Osteocyte (in vitro differentiated cells): ENCODE measurements at places on chromosomes 16 and 17. TPM values are rescaled to one million over a fixed set of nuclear protein-coding genes. Genes with fewer than 3 reads are reported as not detected.

Gene FBXW10
- not detected in 2 replicates for total RNA-seq

Gene METRN
- 48.2 and 49.7 TPM in 2 replicates for total RNA-seq

Gene CHRNB1
- total RNA-seq, result 9.3 and 11.0 TPM in 2 replicates

Gene GP1BA
- total RNA-seq, result not detected in 2 replicates

Gene MIS12
- total RNA-seq, result 20.1 and 21.3 TPM in 2 replicates

Gene COIL
- total RNA-seq, result 14.9 and 15.2 TPM in 2 replicates

Gene ARL16
- total RNA-seq, result 41.7 and 46.3 TPM in 2 replicates

Gene TBX21
- not detected in 2 replicates for total RNA-seq

Gene CAMKK1
- 1.3 and 1.8 TPM in 2 replicates for total RNA-seq

DNA sequence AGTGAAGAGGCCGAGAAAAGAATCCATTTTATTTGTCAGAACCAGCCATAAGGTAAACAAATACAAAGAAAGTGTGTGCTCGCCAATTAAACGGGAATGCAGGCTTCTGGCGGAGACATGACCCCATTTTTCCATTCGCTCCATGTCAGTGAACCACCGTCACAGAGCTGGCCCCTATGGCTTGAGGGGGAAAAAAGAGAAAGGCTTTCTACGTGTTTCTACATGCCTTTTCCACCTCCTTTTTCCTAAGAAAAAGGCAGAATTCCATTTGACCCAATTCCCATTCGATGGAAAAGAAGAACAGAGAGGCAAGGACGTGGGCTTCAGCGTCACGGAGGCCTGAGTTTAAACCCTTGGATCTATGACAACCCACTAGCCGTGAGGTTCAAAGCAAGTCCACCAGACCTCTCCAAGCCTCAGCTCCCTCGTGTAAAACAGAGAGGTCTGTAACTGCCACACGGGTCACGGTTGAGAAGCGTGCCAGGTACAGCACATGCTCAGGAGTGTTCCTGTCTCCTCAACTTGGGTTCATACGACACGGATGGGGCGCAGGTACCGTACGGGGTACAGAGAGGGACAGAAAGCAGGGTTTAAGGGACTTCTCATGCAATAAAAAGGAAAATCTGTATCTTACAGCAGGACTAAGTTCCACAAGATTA, 91.9 kb downstream of the NXN start:
- H3K27me3 ChIP-seq, result no peaks in the 10 kb centered on the region
- H3K4me1 ChIP-seq, result peaks cover 66% of the 10 kb centered on the region
- H3K27ac ChIP-seq, result peak overlapping the region; percentile 89
- DNase-seq, result no peak

GRCh38 chr17:75411328-75412067, 6.0 kb upstream of the GRB2 start:
- DNase-seq, result no peak
- H3K27me3 ChIP-seq, result peaks cover 34% of the 10 kb centered on the region
- no peak overlapping the region for H3K27ac ChIP-seq
- no peak overlapping the region for H3K4me3 ChIP-seq
- H3K4me1 ChIP-seq, result peaks cover 12% of the 10 kb centered on the region

DNA sequence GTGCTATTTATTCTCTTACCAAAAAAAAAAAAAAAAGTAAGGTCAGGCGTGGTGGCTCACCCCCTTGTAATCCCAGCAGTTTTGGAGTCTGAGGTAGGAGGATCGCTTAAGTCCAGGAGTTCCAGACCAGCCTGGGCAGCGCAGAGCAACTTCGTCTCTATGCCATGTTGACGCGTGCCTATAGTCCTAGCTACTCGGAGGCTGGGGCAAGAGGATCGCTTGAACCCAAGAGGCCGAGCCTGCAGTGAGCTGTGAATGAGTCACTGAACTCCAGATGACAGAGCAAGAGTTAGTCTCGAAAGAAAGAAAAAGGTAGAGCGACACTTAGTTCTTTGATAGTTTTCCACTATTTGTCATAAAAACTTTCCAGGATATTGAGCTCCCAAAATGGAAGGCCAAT, 1.4 kb upstream of the TENT4B start:
- H3K4me1 ChIP-seq, result peaks cover 30% of the 10 kb centered on the region
- peak overlapping the region; percentile 74 for H3K4me3 ChIP-seq
- no peak for DNase-seq
- no peaks in the 10 kb centered on the region for H3K27me3 ChIP-seq

DNA sequence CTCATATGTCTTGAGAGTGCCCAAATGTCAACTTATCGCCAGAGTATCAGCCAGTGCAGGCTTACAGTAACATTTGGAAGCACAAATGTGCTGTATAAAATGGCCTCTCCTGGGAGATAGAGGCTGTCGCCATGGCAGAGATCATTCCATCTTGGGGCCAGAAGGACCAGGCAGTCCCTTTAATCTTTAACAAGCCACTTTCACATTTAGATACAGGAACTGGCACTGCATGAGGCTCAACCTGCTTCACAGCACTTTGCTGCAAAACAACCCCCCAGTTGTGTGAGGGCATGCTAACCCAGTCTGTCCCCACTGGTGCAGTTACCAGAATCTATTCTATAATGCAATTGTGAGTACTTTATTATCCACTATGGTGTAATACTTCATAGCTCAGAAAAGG, 4.7 kb upstream of the RFFL start:
- no peaks in the 10 kb centered on the region for H3K27me3 ChIP-seq
- no peak overlapping the region for H3K27ac ChIP-seq
- H3K4me3 ChIP-seq, result no peak overlapping the region
- no peak for DNase-seq

DNA sequence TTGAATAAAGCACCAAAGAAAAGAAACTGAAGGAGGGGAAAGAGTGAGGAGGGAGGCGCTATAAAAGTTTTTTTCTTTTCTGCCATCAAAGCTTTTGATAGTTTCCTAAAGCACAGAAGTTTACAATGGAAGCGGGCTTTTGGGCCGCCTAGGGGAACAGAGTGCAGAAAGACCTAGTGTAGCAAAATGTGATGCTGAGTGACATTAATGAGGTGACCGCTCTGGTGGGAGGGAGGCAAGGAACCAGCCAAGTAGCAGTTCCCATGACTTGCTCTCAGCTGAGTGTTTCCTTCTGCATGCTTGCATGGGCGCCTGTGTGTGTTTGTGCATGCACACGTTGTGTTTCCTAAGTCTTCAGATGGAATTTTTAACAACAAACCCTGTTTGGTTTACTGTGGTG, 15.5 kb downstream of the MSI2 start:
- peaks cover 2% of the 10 kb centered on the region for H3K4me1 ChIP-seq
- H3K27me3 ChIP-seq, result no peaks in the 10 kb centered on the region
- H3K27ac ChIP-seq, result no peak overlapping the region
- DNase-seq, result no peak
- H3K36me3 ChIP-seq, result peaks cover 64% of the 10 kb centered on the region

GRCh38 chr17:77897741-77898301, 60.7 kb upstream of the TNRC6C start:
- no peaks in the 10 kb centered on the region for H3K36me3 ChIP-seq
- peaks cover 25% of the 10 kb centered on the region for H3K27me3 ChIP-seq
- no peaks in the 10 kb centered on the region for H3K4me1 ChIP-seq
- no peak overlapping the region for H3K27ac ChIP-seq

GRCh38 chr16:53506254-53506653, 3.2 kb upstream of the AKTIP start:
- no peak for DNase-seq
- H3K4me3 ChIP-seq, result no peak overlapping the region
- no peaks in the 10 kb centered on the region for H3K27me3 ChIP-seq
- no peaks in the 10 kb centered on the region for H3K36me3 ChIP-seq
- H3K27ac ChIP-seq, result no peak overlapping the region

DNA sequence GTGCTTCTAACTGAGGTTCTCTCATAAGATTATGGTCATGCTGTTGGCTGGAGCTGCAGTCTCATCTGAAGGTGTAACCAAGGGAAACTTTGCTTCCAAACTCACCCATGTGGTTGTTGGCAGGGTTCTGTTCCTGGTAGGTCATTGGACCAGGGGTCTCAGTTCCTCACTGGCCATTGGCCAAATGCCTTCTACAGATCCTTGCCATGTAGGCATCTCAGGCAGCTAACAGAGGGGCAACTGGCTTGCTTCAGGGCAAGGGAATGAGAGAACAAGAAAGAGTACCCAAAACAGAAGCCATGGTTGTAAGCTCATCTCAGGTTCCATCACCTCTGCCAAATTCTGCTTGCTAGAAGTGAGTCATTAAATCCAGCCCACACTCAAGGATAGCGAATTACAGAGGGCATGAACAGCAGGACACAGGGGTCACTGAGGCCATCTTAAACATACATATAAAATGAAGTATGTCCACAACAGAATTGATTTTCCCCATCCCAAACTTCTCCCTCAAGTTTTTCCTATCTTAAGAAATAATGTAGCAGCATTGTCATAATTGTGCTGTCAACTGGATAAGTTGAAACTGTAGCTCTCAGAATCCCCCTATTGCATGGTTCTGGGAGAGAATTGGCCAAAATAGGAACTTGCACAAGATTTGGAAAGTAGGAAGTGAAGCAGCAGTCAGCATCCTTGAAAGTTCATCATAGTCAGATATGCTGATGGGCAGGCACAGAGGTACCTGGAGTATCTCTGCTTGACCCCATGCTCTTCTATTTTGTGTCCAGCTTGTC, 42.4 kb upstream of the CES5A start:
- no peak overlapping the region for H3K27ac ChIP-seq
- DNase-seq, result no peak
- H3K36me3 ChIP-seq, result no peaks in the 10 kb centered on the region
- H3K4me3 ChIP-seq, result no peak overlapping the region
- H3K4me1 ChIP-seq, result no peaks in the 10 kb centered on the region

- no peak for DNase-seq
- no peaks in the 10 kb centered on the region for H3K4me1 ChIP-seq
- no peaks in the 10 kb centered on the region for H3K36me3 ChIP-seq
- peaks cover 17% of the 10 kb centered on the region for H3K27me3 ChIP-seq
- no peak overlapping the region for H3K4me3 ChIP-seq
Observed at GRCh38 chr17:29061036-29061435, 18.1 kb downstream of the PIPOX start.

DNA sequence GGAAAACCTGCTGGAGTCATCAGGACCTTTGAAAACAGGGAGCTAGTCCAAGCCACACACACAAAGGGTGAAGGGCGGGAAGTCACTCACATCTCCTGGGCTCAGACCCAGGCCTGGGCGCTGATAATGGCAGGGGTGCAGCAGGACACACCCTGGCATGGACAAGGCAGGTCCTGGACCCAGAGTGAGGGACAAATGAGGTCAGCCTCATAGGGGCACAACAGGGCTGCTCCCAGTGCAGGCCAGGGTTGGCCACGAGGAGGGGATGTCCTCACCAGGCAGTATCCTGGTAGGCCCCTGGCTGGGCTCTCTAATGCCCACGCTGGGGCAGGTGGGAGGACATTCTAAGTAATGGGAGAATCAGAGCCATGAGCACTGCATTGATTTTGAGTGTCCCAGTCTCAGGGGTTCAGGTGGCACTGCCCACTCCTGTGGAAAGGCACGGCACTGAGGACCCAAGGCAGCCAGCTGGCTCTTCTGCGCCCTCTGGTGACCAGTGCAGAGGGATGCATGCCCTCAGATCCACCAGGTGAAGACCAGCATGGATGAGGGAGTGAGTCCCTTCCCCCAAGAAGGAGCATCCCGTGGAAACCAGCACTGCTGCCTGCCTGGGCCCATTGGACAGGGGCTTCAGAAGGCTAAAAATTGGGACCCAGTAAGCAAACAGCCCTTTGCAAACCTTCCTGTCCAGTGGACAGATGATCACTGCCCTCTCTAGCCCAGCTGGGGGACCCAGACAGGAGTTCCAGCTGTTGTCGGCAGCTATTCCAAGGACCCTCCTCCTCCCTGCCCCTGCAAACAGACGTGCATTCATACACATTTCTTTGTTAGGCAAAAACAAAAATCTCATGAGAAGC, 23.4 kb upstream of the SREBF1 start:
- H3K4me3 ChIP-seq, result no peak overlapping the region
- H3K4me1 ChIP-seq, result peaks cover 19% of the 10 kb centered on the region
- no peak for DNase-seq
- peaks cover 11% of the 10 kb centered on the region for H3K36me3 ChIP-seq
- no peaks in the 10 kb centered on the region for H3K27me3 ChIP-seq

DNA sequence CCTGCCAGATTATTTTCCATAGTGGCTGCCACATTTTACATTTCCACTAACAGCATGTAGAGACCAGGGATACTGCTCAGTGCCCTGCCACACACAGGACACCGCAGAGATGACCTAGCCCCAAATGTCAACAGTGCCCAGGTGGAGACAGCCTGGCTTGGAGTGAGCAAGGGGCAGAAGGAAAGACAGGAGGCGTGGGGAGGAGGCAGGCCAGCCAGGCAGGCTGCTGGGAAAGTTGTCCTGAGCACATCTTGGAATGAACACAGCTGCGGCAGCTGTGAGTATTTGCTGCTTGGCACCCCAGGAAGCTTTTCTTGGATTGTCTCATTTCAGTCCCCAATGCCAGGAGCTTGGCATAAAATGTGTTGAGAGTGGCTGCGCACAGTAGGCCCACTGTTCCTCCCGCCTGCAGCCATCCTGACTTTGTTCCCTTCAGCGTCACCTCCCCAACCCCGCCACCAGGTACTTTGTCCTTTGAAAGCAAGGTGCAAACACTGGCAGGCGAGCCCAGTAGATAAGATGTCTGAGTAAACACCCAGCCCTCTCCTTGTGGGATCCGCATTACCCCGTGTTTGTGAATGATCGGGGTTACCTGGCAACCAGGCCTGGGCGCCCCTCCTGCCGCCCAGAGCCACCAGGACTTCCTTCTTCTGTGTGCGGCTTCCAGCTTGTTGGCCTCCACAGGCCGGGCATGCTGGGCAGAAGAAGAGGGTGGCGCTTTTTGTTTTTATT, 114.0 kb downstream of the CMIP start:
- H3K27ac ChIP-seq, result no peak overlapping the region
- no peaks in the 10 kb centered on the region for H3K36me3 ChIP-seq
- no peaks in the 10 kb centered on the region for H3K27me3 ChIP-seq
- DNase-seq, result no peak
- H3K4me1 ChIP-seq, result peaks cover 23% of the 10 kb centered on the region

DNA sequence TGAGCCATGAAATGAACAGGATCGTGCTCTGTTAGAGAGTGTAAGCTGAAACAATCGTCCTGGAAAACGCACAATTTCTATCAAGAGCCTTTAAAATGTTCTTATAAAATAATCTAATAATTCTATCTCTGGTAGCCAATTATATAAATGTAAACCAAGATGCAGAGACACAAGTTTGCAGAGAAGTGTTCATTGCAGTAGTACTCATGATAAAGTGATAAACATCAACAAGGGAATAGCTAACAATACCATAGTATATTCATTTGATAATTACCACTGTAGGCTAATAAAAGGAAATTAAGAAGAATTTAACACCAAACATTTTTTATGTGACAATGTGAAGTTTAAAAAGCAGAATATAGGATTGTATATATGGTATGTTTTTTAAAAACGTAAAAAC, 12.4 kb downstream of the NACA2 start:
- H3K27me3 ChIP-seq, result peaks cover 38% of the 10 kb centered on the region
- peaks cover 3% of the 10 kb centered on the region for H3K4me1 ChIP-seq
- no peak overlapping the region for H3K4me3 ChIP-seq
- H3K27ac ChIP-seq, result no peak overlapping the region
- H3K36me3 ChIP-seq, result no peaks in the 10 kb centered on the region

GRCh38 chr16:64138621-64139020, 983.2 kb downstream of the CDH11 start:
- no peak for DNase-seq
- no peaks in the 10 kb centered on the region for H3K36me3 ChIP-seq
- H3K27ac ChIP-seq, result no peak overlapping the region

- DNase-seq, result peak; percentile 88
- peaks cover 2% of the 10 kb centered on the region for H3K4me1 ChIP-seq
- H3K36me3 ChIP-seq, result no peaks in the 10 kb centered on the region
- H3K27me3 ChIP-seq, result peaks cover 53% of the 10 kb centered on the region
- no peak overlapping the region for H3K27ac ChIP-seq
- peak overlapping the region; percentile 70 for H3K4me3 ChIP-seq
Observed at GRCh38 chr17:58249270-58250133, 11.1 kb downstream of the LPO start.

GRCh38 chr17:10733666-10734065, 3.8 kb upstream of the TMEM220 start:
- H3K4me3 ChIP-seq, result no peak overlapping the region
- no peak overlapping the region for H3K27ac ChIP-seq
- peak; percentile 57 for DNase-seq
- H3K4me1 ChIP-seq, result peaks cover 17% of the 10 kb centered on the region
